ENCODE measurements at places on chromosomes 2 and 18.

DNA sequence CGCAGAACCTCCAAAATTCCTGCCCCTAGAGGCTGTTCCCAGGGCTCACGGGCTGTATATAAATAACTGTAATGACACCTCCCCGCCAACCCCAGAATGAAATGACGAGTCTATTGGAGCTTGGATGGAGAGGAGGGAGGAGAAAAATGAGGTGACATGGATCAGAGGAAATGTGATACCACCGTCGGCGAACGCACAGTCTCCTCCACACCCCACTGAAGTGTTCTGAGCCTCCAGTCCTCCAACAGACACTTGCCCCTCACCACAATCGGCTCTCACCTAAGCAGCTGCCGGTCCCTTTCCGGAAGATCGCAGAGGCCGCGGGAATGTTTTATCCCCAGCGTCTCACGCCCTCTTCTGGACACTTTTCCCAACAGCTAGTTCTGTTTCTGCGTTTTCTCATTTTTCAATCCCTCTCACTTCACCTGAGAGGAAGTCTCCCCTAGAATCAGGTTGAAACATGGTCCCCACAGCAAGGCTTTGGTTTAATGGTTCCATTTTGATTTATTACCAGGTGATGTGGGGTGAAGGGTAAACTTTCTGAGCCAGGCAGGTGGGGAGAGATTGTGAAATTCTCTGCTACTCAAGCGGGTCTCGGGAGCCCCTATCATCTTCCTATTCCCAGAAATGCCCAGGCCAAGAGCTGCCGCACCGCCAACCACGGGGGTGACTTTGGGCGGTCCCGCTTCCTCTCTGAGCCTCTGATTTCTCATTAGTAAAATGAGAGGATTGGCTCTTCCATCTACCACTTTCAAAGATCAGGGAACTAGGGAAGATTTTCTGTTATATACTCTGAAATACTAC is 9.1 kb upstream of the MYO5B start:
- no peak for DNase-seq

DNA sequence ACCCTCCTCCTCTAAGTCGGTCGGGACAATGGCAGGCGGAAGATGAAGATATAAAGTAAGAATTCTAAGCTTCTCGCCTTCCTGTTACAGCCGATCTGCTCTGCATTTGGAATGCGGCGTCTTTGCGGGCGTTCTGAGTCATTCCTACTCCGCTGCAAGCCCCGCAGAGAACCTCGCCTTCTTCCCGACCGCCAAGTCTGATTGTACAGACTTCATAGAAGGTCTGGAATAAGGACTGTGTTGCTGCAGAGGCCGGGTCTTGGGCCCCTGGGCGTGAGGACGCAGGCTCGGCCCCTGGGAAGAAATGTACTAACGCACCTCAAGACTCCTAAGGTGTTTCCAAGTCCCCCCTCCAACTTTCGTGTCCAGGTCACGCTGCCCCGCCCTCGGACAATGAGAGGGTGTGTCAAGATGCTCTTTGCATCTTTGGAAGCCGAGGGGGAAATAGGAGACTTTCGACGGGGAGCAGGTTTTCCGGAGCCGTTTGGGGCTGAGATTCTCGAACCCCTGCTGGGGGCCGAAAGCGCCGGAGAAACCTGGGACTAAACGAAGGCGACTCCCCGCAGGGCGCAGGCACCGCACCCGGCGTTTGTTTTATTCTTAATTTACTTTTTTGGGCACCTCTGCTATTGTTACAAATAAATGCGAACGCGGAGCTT is 12.7 kb upstream of the PAX3 start:
- DNase-seq, result no peak

DNA sequence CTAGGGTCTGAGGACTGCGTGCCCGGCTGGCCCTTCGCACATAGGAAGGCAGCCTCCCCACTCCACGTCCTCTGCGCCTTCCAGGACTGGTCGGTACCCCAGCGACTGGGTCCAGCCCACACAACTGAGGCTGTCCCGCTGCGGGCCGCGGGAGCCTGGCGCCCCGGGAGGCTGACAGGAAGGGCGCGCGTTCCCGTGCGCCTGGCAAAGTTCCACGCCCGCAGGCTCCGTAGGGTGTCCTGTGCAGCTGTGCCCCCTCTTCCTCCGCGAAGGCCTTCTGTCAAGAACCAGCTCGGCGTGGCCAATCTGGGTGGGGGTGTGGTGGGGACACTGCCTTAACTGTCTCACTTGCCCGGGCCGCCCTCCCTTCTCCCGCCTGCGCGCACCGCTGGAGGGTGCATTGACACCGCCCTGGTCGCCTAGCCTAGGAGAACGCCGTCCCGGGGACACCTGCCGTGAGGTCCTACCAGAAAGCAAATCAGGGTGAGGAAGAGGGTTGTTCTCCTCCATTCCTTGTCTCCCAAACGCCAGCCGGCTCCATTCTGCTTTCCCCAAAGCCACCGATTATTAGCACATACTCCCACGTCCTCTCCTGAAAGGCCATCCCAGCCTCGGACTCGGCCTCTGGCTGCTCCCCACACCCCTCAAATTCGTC is 618 bp upstream of the LYPD1 start:
- no peak for DNase-seq

DNA sequence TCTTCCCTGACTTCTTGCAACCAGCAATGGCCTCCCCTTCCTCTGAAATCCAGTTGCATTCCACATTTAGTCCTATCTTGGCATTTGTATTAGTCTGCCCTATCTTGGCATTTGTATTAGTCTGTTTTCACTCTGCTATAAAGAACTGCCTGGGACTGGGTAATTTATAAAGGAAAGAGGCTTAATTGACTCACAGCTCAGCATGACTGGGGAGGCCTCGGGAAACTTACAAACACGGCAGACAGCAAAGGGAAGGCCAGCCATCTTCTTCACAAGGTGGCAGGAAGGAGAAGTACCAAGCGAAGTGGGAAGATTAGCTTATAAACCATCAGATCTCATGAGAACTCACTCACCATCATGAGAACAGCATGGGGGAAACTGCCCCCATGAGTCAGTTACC is 234.5 kb upstream of the COPS8 start:
- no peak for DNase-seq

GRCh38 chr2:21676676-21677075 is 552.9 kb downstream of the TDRD15 start:
- no peak for DNase-seq

DNA sequence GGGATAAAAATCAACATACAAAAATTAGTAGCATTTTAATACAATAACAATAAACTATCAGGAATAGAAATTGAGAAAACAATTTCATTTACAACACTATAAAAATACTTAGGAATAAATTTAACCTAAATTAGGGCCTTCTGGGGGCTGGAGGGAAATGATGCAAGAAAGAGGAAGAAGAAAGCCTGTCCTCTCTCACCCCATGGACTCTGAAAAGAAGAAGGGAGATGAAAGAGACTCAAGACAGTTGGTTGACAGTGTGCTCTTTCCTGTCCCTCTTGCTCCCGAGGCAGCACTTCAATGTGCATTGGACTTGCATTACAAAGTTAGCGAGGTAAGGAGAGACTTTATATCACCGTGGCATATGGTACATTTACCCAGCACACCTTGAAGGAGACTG is 88.5 kb downstream of the VAPA start:
- no peak for DNase-seq

DNA sequence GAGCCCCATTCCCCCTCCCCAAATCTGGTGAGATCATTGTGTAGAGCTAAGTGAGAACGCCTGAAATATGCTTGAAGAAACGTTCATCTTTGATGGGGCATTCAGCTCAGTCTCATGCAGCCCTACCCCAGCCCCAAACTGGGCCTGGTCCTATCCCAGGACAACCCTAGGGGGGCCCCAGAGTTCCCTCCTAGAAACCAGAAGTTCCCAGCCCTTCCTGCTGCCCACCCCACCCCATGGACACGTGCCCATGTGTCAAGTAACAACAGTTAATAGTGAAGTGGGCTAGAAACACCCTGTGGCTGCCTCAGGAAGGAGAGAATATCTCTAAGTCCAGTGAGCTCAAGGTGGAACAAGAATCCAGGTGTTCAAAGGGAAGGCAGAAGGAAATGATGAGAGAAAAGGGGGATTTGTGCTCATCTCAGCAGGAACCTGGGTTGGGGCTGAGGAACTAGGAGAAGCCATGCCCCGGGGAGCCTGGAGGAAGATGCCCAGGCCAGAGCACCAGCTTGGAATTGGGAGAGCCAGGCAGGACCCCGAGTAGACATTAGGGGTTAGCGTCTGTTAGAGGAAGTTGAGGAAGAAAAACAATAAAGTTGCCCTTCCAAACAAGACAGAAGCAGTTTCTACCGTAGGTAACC is 20.1 kb upstream of the SLC20A1 start:
- no peak for DNase-seq

GRCh38 chr2:74538881-74539339 is 9.2 kb downstream of the HTRA2 start:
- no peak for DNase-seq

DNA sequence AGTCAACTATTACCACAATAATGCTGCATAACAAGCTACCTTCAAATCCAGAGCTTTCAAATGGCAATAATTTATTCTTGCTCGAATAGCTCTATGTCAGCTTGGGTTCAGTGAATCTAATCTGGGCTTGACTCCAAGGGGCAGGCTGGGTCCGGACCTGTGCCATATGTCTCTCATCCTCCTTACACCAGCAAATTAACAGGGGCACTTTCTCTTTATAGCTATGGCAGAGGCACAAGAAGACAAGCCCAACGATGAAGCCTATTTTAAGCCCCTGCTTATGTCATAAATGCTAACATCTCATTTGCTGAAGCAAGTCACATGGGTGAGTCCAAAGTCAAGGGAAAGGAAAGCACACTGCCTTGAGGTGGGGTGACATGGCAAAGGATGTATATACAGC is 13.3 kb upstream of the ZNF521 start:
- no peak for DNase-seq

GRCh38 chr18:57214976-57215375 is 68.1 kb downstream of the BOD1L2 start:
- no peak for DNase-seq

DNA sequence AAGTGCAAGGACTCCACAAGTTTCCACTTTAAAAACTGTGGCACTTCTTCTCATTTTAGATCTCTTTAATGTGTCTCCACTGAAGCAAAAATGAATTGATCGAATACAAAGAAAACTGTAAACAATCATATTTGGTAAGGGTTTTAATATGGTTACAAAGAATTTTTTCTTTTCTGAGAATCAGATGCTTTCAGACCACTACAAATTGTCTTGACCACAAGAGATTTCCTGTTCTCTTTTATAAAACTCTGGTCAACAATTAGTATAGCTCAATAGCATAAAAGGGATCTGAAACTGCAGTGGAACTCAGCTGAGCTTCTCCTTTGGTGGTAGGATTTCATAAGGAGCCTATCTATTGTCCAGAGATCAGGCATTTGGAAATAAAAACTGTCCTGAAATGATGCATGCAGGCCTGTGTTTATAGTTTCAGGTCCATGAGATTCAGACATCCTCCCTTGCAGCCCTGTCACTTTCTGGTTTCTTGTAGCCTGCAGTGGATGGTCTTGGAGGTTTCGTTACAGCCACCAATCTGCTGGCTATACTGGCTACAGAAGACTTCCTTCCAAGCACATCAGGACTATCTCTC is 120.0 kb downstream of the DOCK10 start:
- DNase-seq, result no peak

DNA sequence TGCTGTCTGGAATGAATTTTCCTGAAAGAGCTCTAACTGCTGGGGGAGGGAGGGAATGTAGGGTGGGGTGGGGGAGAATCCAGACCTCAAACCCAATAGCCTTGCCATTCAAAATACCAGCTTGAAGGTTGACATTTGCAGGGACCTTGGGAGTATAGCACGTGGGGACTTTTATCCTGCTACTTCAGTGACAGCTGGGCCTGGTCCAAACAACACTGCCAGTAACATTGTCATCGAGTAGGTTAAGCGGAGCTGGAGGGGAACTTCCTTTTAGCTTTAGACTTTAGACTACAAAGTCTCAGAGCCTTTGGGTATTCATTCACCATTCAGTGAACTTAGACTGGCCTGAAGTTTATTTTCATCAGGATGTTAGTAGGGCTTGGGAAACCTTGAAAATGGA is 248.7 kb downstream of the MEIS1 start:
- DNase-seq, result no peak

DNA sequence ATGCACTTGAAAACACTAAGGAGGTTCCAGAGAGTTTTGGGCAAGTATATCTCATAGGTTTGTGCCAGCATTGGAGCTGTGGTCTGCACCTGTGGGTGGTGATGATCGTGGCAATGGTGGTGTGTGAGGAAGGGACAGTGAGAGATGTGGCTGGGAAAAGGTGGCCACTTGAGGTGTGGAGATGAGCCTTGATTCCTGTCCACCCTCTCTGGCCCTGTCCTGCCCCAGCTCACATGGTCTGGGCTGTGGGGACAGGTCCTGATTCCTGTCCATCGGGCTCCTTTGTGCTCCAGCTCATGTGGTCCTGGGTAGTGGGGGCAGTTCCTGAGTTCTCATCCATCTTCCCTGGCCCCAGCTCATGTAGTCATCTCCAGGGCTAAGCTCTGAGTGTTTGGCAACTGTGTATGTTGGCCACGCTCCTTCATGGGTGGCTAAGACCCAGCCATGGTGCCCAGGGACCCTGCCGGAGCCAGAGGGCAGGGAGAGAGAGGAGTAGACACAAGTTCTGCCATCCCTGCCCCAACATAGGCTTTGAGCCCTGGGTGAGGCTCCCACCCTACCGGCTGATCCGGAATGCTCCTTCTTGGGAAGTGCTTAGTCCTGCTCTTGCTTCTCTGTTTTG is 294.4 kb upstream of the HDAC4 start:
- no peak for DNase-seq

DNA sequence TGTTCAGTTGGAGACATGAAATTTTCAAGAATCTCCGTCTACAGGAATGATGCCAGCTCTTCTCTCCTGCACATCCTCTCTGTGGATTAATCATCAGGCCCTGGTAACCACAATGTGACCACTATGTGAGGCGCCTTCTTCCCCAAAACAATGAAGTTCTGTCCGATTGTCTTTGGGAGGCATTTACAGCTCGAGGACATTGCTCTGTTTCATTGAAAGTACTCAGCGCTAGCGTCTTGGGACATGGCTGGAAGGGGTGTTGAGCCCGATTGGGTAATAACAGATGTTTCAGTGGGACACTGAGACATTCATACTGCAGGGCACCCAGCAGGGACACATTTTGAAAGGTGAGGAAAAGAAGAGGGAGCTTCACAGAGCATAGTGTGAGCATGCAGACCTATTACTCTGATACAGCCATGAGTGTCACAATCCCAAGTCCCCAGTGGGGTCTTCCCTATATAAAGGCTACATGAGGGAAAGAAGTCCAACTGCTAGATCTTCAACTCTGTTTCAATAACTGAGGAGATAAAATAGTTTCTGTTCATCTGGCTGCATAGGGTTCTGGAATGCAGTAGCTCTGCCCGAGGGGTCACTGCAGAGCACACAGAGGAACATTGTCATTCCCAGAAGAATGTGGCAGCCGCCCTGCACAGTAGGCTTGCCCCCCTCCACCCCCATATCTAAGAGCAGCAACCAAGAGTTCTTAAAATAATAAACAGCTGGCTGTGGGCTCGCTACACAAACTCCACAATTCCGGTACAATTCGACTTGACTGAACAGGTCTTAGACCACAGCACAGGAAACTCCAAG is 237.3 kb downstream of the OSR1 start:
- DNase-seq, result no peak

GRCh38 chr2:40242315-40242714 is 209.6 kb downstream of the SLC8A1 start:
- DNase-seq, result no peak

All from T follicular helper cell (primary cell).